ENCODE measurements at places on chromosomes 3 and 15.

DNA sequence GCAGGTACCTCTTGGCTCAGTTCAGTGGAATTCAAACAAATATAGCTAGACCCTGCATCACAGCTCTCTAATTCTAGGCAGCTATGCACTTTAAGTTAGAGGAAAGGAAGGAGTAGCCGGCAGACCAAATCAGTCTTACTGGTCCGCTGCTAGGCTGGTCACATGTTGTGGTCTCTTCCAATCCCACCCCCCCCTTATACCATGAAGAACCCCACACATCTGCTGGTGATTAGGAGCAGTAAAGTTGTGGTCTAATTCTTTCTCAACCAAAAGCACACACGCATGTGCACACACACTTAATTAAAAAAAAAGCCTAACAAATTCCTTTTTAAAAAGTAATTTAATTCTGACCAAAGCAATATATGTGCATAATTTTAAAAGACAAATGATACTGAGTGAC, 16.7 kb upstream of the SH3GL3 start:
- DNase-seq, result no peak

- DNase-seq, result no peak
Measured at GRCh38 chr15:99437315-99438223, 128.2 kb upstream of the MEF2A start.

DNA sequence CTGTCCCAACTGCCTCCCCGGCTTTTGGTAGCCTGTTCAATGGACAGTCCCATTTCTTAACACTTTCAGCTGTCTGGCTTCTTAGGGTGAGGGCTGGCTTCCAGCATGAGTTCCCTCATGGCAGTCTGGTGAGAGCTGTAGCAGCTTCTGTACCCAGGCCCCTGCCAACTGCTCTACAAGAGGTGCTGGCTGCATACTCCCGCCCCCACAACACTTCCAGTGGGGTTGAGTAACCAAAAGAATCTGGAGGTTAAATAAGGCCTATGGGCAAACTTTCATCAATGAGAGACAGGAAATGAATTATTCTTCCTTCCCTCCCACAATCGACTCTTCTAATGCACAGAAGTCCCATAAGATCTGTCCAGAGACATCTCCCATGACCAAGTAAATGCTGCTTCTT, 145.0 kb downstream of the NEK10 start:
- DNase-seq, result no peak

DNA sequence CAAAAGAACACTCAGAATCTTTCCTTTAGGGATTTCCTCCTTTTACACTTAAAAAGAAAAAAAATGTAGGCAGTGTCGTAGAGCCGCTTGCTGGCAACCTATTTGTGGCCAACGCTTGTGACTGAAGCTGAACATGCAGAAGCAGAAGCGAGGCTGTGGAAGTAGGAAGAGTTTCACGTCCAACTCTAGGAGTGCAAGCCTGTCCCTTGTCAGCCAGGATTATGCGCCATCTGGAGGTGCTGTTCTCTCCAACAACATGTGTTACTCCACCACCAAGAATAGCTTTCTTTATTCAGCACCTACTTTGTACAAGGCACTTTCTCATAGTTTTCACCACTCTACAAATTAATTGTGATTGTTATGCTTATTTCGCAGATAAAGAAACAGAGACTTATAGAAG, 223.2 kb upstream of the LMCD1 start:
- no peak for DNase-seq

DNA sequence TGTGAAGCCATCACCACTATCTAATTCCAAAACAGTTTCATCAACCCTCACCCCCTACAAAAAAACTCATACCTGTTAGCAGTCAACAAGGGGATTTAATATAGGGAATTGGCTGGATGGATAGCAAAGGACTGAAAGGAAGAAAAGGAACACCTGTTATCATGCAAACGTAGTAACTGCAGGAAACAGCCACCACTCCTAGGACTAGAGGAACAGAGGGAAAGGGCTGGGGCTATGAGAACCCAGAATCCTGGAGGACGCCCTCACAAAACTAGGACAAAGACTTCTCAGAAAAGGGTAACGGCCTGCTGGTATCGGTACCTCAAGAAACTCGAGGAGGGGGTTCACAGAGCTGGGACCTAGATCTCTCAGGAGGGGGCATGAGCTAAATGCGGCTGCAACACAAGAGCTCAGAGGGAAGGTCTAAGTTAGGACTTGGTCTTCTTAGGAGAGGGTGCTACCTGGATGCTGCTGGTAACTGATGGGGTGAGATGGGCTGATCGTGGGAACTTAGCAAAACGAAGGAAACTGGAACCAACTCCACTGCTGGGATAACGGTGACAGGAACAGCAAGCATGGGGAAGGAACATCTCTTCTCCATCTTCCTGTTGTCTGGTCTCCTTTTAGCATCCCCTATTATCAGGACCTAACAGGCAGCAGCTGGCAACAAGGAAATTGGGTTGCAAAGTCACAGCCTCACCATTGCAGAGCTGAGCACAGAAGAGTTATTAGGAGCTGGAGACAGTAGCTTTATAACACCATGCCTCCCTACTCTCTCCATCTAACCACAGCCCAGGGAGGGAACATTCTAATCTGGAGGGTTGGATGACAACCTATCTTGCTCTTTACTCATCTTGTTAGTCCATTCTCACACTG, 147.7 kb downstream of the UACA start:
- no peak for DNase-seq

DNA sequence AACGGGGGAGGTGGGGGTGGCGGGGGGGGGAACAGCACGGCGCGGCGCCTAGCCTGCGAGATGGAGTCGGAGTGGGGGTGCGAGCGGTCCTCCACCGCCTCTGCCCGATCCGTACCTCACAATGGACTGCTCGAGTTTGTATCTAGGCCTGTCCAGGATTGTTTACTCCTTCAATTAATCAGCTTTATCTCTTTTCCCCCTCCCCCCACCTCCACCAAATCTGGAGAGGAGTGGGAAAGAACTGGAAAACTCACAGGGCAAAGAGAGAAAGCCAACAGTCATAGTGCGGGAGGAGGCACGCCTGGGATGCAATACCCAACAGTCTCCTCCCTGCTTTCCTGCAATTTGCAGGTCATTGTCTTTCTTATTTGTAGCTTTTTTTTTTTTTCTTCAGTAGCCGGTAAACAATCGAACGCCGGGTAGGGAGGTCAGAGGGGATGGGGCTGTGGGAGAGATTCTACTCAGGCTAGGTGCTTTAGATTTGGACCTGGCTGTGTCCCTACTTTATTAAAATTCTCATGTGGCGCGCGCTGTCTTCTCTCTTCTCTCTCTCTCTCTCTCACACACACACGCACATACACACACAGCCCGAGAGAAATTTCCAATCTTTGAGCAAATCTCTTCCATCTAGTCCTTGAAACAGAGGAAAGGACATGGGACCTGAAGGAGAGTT, 6.9 kb upstream of the MEIS2 start:
- no peak for DNase-seq

DNA sequence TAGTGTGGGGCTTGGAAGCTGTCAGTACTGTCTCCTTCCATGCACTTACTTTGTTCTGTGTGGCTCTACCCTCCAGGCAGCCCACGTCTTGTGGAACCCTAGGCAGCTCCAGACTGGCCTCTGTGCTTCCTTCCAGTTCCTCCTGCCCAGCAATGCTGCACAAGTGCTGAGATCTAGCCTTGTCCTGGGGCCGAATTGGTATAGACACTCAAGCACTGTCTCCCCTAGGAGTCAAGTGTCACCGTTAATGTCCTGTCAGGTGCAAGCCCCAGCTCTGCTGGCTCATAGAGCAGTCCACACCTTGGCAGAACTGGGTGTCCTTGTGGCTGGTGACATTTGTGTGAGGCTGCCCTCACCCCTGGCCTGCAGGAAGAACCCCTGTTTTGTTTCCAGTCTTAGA, 130.1 kb downstream of the EEFSEC start:
- DNase-seq, result no peak

DNA sequence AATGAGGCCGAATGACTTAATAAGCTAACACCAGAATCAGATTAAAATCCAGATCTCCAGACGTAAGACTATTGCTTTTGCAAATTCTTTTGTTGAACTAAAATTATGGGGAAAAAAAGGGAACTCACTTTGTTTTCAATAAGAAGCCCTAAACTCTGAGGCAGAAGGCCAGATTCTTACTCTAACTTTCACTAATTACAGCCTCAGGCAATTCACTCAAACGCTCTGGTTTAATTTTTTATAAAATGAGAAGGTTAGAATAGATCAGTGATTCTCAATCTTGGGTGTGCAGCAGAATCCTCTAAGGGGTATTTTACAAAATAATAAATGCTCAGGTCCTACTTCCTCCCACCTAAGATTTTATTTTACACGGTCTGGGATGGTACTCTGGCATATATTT, 38.1 kb downstream of the C3orf70 start:
- DNase-seq, result no peak

DNA sequence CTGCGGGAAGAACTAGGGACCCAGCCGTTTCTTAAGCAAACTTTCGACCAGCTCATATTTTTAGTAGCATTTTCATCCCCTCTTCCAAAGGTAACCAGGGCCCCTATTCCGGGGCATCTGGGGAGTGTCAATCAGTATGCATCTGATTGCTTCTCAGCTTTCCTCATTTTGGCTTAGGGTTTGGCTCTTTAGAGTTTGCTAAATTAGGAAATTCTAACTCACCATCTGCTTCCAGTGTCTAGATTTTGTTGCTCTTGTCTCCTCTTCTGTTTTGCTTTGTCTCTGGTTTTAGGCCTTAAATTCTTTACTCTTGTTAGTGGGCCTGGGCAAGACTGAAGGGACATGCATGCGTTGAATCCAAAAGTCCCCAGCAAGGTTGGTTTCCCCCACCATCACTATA, 9.6 kb upstream of the ABTB1 start:
- DNase-seq, result no peak

GRCh38 chr3:31185062-31185357, 290.5 kb upstream of the GADL1 start:
- DNase-seq, result no peak

- no peak for DNase-seq
Measured at GRCh38 chr3:55486857-55487380, at the start of gene WNT5A. TSS of gene WNT5A (minus strand) at chr3:55487306. CDS start at chr3:55486985, 321 bp downstream.

GRCh38 chr15:75532413-75533250, 46.5 kb downstream of the PTPN9 start:
- no peak for DNase-seq

GRCh38 chr3:20013396-20013795, 1.3 kb upstream of the PP2D1 start:
- no peak for DNase-seq

DNA sequence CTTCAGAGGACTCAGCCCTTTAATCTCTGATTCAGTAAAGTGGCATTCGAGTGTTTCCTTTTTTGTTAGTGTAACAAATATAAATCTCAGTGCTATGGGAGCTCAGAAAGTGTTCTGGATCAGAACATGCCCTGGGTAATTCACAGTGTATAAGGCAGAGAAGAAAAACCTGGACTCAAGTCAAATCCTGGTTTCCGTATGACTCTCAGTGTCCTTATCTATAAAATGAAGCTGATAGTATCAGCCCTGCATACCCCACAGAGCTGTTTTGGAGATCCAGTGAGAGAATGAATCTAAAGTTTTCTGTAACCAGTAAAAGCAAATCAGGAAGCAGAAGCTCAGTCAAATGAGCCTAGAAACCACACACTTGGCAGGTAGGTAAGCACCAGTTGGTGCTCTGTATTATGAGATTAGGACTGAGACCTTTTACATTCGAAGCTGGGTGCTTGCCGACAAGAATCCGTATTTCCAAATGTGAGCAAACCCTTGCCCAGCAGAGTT, 67.2 kb downstream of the IL1RAP start:
- no peak for DNase-seq

DNA sequence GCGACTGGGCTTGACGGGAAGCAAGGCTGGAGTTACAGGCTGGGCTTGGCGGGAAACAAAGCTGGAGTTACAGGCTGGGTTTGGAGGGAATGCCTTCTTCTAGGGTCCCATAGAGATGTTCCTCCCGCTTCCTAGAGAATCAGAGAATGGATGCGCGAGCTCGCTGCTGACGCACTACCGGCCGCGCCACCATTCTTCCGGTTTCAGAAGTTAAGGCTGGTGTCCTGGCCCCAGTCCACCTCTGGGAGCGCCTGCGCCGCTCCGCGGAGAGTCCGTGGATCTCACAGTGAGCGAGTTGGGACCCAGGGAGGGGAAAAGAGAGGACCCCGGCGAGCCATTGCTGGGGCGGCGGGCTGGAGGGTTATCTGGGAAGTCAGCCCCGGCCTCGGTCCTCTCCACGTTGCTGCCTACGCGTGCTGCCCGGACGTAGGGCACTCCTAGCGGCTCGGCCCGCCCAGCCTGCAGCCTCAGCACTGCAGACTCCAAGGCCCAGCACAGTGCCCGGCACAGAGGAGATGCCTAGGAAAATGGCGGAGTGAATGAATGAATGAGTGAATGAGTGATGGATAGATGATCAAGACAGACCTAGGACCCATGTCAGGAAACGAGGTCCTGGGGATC, at the start of gene ZNF502:
Gene ZNF502, plus strand, starts transcription at position 206 of the 621 bp plus-strand sequence. CDS start 7,602 bp downstream, outside the sequence.
- peak; percentile 54 for DNase-seq

DNA sequence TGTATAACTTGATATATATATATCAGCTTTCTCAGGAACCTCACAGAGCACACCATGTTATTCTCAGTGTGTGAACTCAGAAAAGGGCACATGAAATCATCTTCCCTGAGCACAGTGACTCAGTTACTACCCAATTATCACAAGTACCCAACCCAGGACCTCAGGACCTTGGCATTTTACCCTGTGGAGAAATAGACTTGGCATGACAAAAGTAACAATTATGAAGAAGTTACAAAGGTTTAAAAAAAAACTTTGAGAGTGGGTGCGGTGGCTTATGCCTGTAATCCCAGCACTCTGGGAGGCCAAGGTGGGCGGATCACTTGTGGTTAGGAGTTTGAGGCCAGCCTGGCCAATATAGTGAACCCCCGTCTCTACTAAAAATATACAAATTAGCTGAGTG, 52.4 kb downstream of the ONECUT1 start:
- no peak for DNase-seq

GRCh38 chr3:153623834-153624233, 461.8 kb downstream of the RAP2B start:
- no peak for DNase-seq

DNA sequence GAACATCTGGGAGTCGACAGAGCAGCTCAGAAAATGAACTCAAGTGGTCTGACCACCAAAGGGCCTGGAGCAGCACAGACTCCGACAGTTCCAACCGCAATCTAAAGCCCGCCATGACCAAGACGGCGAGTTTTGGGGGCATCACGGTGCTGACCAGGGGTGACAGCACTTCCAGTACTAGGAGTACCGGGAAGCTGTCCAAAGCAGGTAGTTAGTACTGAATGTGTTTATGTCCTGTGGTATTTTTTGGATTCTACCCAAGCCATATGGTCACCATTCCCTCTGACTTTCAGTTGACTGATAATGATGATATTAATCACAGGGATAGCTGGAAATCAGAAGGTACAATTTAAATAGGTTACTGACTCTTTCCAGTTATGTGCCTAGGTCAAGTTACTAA, 82.3 kb downstream of the ARPP21 start:
- DNase-seq, result no peak

- peak; percentile 12 for DNase-seq
Measured at GRCh38 chr15:77634266-77634962, 1.7 kb upstream of the LINGO1 start.

GRCh38 chr3:16767006-16767405, 117.7 kb upstream of the PLCL2 start:
- no peak for DNase-seq

Data from stimulated activated CD4-positive, alpha-beta T cell treated with anti-CD3 and anti-CD28 coated beads, Interleukin-1b, Interleukin-23, amount 100 ng/mL, for 4 hours (primary cell).